ENCODE measurements at places on chromosomes 7 and 10.

DNA sequence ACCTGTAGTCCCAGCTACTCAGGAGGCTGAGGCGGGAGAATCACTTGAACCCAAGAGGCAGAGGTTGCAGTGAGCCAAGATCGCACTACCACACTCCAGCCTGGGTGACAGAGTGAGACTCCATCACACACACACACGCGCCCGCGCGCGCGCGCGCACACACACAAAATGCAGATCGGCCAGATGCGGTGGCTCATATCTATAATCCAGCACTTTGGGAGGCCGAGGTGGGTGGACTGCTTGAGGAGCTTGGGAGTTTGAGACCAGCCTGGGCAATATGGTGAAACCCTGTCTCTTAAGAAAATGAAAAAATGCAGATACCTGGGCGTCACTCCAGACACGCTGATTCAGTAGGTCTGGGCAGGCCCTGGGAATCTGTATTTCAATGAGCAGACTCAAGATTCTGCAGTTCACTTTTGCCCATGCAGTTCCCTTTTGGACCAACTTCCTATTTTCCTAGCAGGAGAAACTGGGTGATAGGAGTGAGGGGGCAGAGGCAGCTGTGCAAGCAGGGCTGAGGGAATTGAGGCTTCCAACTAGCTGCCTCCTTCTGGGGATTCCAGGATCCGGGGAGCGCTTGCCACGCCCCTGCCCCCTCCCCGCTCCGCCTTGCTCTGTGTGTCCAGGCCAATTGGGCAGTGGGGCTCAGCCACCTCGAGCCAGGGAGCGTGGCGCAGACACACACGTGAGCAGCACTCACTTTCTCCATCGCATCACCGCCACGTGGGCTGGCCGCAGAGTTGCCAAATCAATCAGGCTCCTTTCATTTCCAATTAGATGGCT, 173.6 kb downstream of the SH3PXD2A start:
- no peak for DNase-seq

DNA sequence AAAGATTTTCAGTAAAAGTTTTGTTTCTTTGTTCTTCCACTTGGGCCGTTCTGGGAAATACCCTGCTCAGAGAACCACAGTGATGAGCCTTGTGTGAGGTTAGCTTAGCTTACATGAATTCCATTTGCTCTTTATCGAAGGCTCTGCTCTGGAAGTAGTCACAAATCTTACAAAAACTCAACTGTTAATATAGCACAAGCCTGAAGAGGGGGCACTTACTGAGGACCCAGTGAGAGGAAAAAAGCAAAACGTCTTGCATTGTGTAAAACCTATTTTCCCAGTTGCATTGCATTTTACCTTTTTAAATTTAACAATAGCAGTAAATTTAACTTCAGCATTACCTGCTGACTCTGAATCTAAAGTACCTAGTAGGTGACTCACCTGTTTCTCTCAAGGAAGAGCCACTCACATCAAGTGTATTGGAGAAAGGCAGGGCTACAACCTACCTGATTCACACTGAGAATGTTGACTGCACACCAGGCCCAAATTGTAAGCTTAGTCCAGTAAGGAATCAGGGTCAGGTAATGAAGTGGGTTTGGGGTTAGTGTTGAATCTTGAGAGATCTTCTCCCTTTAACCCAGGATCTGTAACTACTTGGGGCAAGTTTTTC, 42.3 kb downstream of the PPP1R17 start:
- no peak for DNase-seq

GRCh38 chr10:5806745-5807144, 6.5 kb downstream of the GDI2 start:
- no peak for DNase-seq

DNA sequence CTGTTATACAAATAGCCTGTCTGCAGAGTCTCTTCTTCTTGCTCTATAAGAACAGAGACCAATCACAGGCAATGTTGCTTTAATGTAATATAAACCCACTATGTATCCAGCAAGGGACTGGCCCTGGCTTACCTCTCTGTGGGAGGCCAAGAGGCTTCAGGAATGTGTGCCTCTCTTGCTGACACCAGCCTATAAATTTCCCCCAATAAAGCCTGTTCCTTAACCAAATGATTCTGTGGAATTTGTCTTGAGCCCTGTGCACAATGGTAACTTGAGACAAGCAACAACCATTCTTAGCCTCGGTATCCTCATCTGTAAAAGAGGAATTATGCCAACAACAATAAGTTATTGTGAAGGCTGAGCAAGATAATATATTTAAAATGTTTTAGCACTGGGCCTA, 563.7 kb downstream of the GRM8 start:
- DNase-seq, result no peak

- no peak for DNase-seq
These were observed 58.3 kb downstream of the CXCL12 start for GRCh38 chr10:44326474-44327030.

DNA sequence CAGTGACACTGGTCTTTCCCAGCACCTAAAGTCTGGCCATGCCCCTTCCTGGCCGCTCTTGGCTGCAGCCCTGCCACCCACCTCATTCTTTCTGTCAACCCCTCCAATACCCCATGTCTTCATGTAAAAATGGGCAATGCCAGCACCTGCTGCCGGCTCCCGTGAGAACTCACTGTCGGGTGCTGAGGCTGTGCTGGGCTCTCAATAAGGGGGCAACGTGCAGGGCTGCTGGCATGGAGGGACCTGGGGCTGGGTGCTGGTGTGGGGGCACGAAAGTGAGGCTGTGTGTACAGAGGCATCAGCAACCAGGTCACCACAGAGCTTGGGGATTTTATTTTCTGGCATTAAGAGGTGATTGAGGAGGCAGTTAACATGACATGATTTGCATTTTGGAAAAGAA, 65.3 kb downstream of the ALOX5 start:
- DNase-seq, result no peak

- DNase-seq, result peak; percentile 73
These were observed 1.9 kb downstream of the VGF start for GRCh38 chr7:101163279-101164070.

DNA sequence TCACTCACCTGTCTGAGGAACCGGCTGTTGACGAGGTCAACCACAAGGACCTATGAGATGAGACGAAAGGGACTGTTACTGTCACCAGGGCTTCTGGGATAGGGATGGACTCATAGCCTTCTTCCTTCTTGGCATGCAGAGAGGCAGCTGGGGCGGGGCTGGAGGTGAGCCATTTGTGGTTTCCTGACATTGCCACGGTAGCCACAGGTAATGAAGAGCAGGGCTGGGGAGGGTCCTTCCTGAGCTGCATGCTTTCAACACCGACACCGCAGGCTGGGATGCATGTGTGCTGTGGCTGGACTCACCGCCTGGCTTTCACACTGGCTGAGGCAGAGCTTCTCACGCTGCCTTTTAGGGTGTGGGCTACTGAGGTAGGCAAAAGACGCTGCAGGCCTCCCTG, 46.4 kb upstream of the MKRN1 start:
- DNase-seq, result no peak

- peak; percentile 61 for DNase-seq
These were observed 816 bp upstream of the LRRC4 start for GRCh38 chr7:128031901-128032604.

DNA sequence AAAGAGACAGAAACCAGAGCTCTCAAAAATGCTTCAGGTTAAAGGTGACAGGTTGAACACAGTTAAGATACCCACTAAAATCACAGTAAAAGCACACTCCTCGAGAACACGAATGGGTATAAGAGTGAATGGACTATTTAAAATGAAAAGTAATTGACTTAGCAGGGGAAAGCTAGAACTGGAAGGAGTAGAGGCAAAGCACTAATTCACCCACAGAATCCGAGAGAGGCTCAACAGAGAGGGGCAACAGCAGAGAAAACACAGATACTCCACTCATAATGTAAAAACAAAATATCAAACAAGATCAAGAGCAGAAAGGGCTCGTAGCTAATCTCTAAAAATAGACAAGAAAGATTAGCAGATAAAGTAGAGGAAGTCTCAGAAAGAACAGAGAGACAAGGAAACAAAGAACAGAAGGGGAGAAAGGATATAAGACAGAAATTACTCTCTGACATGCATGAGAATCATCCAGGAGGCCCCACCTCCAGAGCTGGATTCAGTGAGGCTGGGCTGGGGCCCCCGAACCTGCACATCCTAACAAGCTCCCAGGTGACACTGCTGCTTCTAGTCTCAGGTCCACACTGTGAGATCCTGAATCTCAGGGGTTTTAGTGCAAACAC, 117.6 kb downstream of the GALNT11 start:
- no peak for DNase-seq

DNA sequence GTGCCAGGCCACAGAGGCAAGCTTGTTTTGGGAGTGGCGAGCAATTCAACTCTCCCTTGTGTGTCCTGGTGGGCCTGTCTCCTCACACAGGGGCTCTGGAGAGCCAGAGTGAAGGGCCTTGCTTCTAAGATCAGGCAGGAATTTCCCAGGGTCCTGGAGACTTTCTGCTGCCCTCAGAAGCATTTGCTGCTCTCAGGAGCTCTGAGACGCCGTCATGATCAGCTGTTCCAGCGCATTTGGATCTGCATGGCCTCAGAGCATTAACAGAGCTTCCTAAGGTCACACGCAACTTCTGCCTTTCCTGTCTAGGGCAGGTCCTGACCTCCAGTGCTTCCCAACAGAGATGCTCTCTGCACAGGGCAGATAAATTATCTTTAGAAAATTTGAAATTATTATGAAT, 52.2 kb upstream of the C10orf90 start:
- DNase-seq, result no peak

DNA sequence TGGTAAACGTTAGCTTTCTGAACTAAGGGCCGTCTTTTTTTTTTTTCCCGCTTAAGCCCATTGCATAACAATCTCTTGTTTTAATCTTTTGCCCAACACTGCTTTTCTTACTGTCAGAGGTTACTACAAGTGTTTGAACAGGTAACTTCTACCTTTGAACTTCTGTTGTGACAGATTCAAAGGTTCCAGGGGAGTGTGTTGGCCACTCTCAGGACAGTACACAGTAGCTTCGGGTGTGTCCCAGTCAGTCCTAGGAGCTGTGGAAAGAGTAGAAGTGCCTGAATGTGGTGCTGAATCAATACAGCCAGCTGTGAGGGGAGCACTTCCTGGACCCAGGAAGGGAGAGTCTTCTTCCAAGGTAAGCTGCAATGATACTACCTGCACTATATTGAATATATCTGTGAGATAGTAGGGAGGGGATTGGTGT, at the start of gene ACSL5:
Gene ACSL5, plus strand, starts transcription at position 205 of the 427 bp plus-strand sequence. CDS start 20,831 bp downstream, outside the sequence.
- DNase-seq, result no peak

DNA sequence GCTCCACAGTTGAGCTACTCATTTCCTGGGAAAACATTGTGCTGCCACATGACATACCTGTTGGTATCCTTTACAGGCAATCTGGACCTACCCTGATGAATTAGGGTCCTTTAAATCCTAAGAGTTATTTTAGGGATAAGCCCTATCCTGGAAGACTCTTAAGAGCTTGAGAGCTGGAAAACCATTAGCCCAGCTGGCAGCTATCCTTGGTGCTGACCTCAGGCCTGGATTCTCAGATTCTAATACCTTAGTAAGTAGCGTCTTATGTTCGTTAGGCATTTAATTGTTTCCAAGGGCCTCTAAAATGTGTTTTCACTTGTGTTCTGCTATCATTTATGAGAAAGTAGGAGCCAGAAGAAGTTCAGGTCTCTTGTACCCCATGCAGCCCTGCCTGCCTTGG, 93.0 kb upstream of the SORCS3 start:
- no peak for DNase-seq

GRCh38 chr10:78461333-78461732, 427.7 kb downstream of the RPS24 start:
- no peak for DNase-seq

- no peak for DNase-seq
These were observed 84.4 kb upstream of the NOBOX start for GRCh38 chr7:144487901-144488300.

GRCh38 chr10:103859161-103860086, 4.0 kb upstream of the SH3PXD2A start:
- DNase-seq, result peak; percentile 93

DNA sequence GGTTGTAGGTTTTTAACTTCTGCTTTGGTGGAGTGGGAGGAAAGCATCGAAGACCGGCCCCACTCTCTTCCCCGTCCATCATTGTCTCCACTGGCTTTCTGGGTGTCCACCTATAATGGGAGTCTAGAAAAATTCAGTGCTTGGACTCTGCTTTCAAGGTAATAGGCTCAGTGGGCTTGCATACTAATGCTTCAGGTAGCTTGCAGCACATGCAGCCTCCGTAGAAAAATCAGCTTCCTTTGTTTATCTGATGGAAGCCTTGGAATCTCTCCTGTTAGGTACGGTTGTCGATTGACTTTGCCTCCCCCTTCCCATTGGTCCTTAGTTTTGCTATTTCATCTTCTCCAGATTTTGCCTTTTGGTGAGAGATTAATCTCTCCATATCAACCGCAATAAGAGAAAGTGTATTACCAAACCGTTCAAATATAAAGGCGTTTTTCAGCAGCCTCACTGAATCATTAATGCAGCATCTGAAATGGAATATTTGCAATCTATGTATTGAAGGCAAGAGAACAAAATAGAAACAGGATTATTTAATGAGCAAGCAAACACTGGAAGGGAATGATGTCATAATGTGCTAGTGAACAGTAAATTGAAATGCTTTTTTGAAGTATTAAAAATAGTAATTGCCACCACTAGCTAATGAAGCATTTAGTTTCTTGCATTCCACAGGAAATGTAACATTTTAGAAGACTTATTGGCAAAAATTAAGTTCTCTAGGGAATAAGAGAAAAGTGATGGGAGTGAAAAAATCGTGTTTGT, 944 bp downstream of the AVL9 start:
- DNase-seq, result no peak

- no peak for DNase-seq
These were observed 257.8 kb upstream of the PCDH15 start for GRCh38 chr10:55058800-55059199.

GRCh38 chr7:117588352-117588794, 108.5 kb downstream of the CFTR start:
- no peak for DNase-seq

DNA sequence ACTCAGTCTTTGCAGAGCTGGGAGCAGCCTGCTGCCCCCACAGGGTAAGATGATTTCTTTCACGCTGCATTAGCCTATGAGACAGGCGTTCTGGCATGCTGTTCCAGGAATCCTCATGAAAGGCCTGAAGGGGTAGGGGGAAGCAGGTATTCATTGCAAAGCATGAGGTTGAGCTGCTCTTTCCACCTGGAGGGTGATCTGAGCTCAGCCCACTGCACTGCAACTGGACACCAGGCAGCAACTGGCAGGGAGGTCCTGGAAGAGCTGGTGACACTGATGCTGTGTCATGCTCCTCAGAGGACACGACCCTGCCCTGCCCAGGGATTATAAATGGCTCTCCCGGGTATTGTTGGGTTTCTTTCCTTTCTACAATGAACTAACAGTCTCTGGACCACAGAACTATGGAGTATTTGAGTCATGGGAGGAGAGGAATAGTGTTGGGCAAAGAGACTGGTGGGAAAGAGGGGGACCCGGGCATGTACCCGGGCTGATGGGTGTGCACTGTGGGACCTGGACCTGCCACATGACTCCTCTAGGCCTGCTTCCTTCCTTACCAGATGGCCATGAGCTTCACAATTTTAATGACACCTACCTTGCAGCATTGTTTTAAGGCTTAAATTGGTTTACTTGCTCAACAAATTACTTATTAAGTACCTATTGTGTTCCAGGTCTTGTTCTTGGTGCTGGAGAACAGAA, 24.3 kb downstream of the SLC25A28 start:
- DNase-seq, result no peak

- no peak for DNase-seq
These were observed 156.4 kb downstream of the PHTF2 start for GRCh38 chr7:77954773-77955555.

All from cerebellar cortex (tissue), 1 donor.